ENCODE measurements at places on chromosomes 11 and 22. TPM values are rescaled to one million over a fixed set of nuclear protein-coding genes. Genes with fewer than 3 reads are reported as not detected.

- no peak for DNase-seq
Measured at GRCh38 chr11:72776844-72777754, 16.7 kb downstream of the STARD10 start.

The SAA4 gene
- polyA plus RNA-seq: not detected

DNA sequence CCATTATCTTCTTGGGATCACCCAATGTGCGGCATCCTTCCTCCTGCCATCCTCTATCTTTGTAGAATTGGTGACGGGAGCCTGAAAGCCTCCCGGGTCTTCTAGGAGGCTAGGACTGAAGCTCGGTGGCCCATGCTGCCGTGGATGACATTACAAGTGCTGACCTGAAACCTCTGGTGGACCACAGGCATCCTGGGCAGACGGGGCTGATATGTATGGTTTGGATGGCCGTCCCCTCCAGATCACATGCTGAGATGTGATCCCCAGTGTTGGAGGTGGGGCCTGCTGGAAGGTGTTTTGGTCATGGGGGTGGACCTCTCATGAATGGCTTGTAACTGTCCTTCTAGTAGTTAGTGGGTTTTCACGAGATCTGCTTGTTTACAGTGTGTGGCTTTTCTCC lies 1525.8 kb downstream of the BRD1 start:
- no peak for DNase-seq

The CARD18 gene
- not detected for polyA plus RNA-seq

DNA sequence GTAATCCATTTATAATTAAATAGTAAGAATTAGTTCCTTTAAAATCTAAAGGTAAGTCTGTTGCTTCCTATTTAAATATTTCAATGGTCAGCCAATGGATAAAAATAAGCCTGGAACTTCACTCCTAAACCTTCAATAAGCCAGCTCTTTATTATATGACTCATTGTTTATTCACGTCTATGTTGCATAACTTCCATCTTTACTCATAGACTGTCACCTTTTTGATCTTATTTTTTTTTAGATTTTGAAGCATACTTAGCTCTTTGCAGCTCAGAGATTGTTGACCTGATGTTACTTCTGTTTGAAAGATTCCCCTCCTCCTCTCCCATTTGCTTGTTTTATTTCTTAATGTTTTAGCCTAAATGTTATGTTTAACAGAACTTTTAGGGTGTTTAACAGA lies 1571.2 kb upstream of the RAG2 start:
- no peak for DNase-seq

The TMEM121B gene
- polyA plus RNA-seq: 5.9 TPM

DNA sequence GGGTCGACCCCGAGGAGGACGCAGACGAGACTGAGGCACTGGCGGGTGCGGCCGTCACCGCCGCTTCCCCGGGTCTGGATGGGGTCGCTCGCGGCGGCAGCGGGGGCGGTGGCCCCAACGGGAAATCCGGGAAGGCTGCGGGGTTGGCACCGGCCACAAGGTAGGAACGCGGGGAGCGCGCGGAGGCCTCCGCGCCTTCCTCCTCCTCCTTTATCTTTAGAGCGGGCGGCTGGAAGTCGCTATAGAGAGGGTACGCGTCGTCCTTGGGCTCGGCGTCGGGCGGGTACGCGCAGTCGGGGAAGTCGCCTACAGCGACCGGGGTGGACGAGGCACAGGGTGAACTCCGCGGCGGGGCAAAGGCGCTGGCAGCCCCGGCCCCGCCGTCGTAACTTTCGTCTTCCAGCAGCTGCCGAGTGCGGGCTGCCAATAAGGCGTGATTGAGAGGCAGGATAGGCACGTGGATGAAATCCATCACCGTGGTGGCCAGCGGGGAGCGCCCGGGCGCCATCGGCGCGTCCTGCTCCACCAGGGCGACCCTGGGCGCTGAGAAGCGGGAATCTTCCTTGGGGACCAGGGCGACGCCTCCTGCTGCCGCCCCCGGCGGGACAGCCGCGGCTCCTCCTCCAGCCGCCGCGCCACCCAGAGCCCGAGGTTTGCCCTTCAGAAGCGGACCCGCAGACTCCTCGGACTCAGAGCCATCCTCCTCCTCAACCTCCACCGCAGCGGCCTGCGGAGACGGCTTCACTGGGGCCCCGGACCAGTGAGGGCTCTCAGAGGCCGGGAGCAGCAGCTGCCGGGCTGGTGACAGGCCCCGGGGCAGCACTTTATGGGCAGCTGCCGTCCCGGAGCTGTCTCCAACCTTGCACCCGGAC lies 1.7 kb downstream of the PGR start:
- DNase-seq: no peak

DNA sequence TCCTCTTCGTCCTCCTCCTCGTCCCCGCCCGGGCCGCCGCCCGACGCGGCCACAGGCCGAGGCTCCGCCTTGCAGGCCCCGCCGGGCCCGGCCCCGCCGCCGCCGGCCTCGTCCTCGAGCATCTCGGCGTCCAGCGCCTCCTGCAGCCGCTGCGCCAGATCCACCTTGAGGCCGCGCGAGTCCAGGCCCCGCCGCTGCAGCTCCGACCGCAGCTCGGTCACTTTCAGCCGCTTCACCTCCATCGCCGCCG lies 417 bp downstream of the HNRNPUL2 start:
- DNase-seq: no peak

The LSP1 gene
- 54.4 TPM for polyA plus RNA-seq

- no peak for DNase-seq
Measured at GRCh38 chr11:133271871-133272776, 260.2 kb downstream of the OPCML start.

DNA sequence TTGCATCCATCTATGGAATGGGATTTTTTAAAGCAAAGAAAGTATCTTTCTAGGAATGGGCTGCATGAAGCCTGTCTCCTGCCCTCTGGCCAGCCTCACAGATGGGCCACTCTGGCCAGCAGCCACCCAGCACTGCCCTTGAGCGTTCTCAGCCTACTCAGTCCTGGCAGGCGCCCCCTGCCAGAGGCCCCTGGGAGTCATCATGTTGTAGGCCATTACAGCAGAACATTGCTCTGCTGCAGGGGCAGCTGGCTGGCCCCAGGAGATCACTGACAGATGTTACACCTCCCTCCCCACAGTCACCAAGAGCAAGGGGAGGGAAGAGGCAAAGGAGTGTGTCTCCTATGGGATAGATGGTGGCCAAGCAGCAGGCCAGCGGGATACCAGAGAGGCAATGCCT lies 363.7 kb downstream of the NXPE2 start:
- DNase-seq: no peak

The ACCS gene
- polyA plus RNA-seq: 25.5 TPM

The OR4C11 gene
- polyA plus RNA-seq: not detected

The FGF4 gene
- 12.0 TPM for polyA plus RNA-seq

DNA sequence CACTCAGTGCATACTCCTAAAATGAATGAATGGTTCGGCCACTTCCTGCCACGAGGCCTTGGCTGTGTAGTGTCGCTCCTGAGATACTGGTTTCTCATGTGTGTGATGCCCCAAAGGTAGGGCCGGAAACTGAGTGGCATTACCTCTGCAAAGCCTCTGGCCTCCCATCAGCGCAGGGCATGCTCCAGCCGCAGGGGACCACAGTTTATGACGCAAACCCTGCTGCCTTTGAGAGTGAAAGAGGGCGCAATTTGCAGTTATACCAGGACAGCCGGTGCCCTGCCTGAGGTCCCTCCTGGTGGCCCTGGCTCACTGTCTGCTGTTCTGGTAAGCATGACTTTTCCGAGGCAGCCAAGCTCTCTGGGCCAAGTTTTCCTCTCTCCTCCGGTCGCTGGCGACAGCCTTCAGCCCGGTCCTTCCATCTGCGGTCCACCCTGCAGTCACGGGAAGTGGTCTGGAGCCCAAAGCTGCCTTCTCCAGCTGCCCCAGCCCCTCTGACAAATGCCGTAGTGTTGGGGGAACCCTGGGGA lies 2.4 kb upstream of the FGF3 start:
- DNase-seq: no peak

The SHANK2 gene
- polyA plus RNA-seq: 1.3 TPM

DNA sequence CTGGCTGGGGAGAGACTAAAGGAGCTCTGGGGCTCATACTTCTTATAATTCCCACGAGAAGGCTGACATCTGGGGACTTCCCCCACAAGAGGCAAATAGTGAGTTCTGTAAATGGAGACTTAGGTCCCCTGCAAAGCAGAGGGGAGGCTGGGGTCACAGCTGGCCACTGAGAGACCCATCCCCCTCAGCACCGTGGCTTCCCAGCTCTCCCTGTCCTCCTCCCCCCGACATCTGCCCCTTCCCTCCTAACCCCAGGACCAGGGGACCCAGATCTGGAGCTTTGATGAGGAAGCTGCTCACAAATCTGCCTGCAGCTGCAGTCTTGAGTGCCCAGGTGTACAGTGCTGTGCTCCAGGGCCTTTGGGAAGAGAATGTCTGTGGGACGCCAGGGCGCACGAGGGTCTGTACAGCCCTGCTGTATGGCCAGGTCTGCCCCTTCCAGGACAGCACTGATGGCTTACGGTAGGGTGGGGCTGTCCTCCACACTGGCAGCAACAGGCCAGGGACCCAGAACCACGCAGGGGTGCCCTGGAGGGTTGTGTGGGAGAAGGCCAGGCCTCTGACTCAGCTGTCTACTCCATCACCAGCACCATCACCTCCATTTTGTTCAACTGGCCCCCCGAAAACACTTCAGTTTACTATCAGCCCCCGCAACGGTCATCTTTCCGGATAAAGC lies 1.1 kb downstream of the RGL4 start:
- DNase-seq: no peak

DNA sequence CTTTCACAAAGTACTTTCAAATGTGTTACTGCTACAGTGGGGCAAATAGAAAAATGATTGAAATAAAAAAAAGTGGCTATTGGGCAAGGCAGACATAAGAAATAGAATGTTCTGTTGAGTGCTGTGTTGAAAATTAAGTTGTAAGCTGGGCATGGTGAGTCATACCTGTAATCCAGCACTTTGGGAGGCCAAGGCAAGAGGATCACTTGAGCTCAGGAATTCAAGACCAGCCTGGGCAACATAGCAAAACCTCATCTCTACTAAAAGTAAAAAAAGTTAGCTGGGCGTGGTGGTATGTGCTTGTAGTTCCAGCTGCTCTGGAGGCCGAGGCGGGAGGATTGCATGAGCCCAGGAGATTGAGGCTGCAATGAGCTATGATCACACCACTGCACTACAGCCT lies 26.9 kb upstream of the LDHA start:
- no peak for DNase-seq

The ARHGAP20 gene
- polyA plus RNA-seq: 8.7 TPM

The MS4A6A gene
- 17.6 TPM for polyA plus RNA-seq

Measured in forelimb muscle (tissue), 1 donor.